ENCODE measurements at places on chromosomes 7 and 10.

DNA sequence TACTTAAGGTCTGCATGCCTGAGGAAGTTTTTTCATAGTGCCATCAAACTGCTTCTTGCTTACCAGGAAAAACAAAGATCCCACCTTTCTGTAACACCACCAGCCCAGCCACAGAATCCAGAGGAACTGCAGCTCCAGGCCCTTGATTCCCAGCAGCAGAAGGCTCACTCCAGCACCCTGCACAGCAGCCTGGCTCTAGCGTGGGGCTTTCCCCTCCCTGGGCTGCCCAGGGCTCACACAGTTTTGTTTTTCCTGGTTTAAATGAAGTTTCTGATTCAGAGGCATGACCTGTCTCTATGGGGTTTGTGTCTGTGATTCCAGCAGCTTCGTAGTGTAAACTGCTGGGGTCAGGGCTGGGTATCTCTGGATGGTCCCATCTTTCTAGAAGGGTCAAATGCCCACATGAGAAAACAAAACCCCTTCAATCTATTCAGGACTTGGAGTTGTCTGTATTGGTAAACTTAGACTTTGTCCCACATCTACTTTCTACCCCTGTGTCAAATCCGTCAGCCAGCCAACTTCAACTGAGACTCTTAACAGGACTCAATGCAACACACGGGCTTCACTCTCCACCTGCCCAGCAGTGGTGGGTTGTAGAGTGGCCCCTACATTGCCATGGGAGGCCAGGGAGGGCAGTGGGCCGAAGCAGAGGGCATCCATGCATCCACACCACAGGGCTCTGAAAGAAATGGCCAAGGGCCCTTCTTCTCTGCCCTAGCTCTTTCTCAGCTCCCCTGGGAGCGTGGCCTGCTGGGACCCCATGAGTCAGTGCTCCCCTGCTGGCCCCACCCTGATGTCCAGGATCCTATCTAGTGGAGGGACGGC lies 73.6 kb downstream of the ATXN7L1 start:
- peak; percentile 15 for DNase-seq

DNA sequence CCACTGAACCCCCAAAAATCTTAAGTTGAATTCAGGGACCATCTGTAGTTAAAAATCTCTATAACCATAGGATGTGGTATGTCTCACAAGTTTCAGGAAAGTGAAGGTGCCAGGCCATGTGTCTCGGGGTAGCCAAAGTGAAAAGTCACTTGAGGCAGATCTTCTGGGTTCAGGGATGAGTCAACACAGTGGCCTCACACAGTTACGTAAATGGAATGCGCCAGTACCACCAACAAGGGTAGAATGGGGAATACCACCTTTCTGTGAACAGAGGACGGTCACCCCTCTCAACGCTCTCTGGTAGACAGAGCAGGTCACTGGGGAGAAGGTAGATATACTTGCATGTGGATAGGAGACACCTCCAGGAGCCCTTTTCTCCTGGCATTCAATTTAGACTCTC lies 71.4 kb downstream of the ELMO1 start:
- no peak for DNase-seq

DNA sequence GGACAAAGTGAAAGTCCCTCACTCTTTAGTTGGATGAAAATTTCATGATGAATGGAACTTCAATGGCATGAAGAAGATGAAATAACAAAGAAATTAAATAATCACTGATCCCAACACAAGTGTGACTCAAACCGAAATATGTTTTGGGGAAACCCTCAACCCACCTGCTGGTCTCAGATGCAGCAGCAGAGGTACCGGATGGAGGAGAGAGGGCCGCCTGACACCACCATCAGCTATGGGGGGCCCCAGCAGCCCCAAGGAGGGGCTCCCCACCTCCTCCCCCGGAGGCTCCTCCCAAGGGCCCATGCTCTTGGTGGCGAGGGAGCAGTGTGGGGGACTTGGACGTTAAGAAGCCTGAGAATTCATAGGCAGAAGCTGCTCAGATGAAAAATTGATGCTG lies 137.2 kb upstream of the ADARB2 start:
- no peak for DNase-seq

DNA sequence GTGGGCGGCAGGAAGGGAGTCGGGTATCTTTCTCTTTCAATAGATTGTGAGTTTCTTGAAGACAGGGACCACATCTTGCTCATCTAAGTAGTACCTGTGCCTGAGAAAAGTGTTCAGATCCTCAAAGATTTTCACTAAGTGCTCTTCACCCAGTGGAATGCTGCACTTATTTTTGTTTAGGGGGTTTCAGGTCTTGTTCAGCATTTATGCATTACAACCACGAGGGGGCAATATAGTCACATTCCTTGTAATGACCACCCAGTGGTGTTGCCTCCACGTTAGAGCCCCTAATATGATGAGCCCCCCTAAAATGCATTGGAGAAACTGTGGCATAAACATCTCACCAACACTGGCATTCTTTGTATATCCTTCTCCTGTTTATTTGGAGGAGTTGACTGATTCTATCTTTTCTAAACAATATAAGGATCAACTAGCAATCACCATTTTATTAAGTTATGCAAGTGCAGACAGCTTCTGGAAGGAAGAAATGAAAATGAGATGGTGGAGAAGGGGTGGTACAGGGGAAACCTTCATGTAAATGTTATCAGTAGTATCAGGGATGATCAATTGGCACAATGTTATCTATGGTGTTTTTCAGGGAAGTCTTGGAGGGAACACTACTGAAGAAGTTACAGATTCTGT lies 3.1 kb upstream of the PAPSS2 start:
- DNase-seq: peak; percentile 45

- peak; percentile 29 for DNase-seq
Measured at GRCh38 chr10:96585736-96586418, 935 bp downstream of the TM9SF3 start.

DNA sequence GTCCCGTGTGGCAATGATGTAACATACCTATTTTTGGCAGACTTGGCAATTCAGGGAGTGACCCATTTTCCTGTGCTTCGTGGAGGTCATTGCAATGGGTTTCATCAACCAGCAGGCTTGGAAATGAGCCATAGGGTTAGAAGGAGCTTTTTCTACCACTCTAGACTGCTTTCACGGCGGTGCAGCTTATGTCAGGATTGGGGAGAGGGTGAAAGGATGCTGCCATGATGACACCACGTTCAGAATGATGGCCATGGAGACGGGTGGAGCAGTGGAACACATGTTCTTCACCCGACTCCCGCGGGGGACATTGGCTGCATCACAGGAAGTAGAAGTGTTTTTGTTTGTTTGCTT lies 220.2 kb downstream of the EMX2 start:
- no peak for DNase-seq

DNA sequence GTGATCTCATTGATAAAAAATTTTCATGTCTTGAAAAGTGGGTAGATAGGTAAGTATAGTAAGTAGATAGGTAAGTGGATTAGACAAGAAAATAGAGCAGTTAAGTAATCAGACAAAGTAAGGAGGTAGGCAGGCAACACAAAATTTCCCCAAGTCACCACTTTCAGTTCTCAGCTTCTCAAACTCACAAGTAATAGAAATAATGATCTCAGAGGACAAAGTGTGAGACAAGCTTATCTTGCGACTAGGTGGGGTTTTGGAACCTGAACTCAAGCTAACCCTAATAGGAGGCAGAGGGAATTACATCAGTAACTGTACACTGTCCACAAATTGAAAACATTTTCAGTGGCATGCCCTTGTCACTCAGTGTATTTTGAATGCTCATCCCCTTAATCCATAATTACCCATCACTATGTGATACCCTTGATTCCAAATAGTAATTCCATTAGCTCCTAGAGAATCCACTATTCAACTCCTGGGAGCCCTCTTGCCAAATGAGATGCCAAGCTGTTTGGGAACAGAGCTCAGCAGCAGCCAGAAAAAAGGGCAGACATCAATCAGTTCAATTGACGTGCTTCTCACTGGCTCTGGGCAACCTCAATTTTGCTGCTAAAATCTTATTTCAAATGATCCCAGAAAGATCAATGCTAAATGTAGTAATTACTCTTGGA lies 703.2 kb downstream of the XPNPEP1 start:
- no peak for DNase-seq

DNA sequence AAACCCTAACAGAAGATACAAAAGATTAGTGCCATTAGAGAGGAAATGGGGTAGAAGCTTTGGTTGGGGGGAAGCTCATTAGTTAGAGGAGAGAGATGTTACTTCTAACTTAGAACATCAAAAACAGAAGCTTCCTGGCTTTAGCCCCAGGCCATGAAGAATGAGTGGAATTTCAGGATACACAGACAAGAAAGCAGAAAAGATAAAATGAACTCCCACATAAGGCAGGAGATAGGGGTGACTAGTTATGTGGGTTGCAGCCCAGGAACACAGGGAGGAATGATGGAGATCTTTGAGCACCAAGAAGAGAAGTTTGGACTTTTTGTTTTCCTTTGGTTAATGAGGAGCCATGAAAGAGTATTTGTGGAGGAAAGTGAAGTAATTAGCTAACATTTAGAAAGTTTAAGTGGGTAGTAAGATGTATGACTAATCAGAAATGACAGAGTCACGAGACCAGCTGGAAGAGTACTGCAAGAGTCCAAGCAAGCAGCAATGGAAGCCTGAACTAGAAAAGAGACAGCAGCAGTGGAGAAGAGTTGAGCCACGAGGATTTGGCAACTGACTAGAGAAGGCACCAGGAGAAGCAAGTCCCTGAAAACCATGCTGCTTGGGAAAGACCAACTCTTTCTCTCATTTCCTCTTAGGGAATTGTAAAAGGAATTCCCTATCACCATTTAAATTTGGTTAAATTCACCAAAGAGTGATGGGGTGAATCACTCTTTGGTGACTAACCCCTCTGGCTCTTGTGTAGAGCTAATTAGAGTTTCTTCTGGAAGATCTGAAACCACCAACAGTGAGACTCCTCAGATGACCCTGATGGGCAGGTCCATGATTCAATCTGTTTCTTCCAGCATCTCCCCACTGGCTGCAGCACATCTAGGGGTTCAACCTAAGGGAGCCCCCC lies 131.9 kb downstream of the KCNMA1 start:
- DNase-seq: peak; percentile 81

DNA sequence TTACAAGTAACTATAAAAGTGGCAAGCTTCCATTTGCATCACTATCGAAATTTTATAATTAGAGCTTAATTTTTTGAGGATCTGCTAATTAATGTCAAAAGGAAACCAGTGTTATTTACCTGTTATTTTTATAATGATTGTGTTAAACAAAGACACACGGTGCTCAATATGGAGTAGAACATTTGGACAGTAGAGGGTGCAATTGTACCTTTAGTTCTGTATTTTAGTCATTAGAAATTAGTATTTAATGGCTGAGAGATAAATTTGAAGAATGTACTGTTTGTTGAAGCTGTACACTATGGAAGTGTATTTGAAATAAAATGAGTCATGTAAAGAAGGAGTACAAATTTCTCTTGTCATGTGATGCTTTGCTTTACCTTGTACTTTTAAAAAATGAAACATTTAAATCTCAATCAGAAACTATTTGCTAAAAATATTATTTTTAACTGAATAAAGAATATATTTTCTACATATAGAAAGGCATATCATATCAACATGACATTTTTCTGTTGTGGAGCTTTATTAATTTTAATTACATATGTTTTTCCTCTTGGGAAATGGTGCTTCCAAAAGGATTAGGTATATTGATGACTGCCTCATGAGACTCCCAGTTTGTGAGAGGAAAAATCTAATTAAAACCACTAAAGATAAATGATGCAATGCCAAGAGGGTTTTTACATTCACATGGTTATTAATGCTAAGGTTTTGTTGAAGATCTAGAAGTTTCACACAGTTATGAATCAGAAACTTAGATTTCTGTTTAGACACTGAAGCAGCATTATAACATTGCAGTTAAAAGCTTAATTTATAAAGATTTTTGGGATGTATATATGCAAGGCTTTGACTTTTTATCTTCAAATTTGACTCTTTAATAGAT lies 10.4 kb upstream of the PRKG1 start:
- DNase-seq: peak; percentile 56

DNA sequence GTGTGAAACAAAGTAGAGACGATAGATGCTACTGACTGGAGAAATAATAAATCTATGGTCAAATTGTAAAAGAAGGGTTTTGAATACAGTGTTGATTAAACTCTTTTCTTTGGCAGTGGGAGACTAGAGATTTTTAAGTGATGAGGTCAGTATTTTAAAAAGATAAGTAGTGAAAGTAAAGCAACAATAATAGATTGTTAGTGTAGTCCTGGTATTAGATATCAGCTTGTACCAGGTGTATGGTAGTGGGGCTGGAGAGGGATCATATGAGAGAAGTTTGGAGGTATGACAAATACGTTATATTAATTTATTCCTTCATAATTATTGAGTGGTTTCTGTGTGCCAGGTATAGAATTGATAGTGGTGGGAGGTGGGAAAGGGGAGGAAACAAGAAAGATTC lies 25.2 kb downstream of the PHTF2 start:
- no peak for DNase-seq

GRCh38 chr10:29826801-29827450 lies 192.2 kb upstream of the SVIL start:
- no peak for DNase-seq

DNA sequence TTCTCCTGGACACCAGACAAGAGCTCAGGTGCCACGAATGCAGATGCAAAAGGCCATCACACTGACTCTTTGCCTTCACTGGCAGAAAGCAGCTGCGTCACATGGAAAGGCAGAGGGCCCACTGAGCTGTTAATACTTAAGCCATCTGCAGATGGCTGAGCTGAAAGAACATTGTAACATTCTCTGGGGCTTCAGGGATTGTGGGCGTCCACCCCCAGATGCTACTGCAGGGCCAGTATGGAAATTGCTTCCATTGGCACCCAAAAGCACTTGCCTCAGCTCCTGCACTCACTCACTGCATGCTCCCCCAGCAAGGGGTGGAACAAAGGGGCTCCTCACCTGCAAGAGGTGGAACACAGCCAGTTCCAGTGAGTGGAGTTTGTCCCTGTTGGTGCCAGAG lies 1264.6 kb downstream of the REEP3 start:
- DNase-seq: no peak

- no peak for DNase-seq
Measured at GRCh38 chr7:124697746-124698145, 67.8 kb downstream of the GPR37 start.

GRCh38 chr7:93316730-93317129 lies 84.6 kb downstream of the VPS50 start:
- no peak for DNase-seq

- no peak for DNase-seq
Measured at GRCh38 chr10:76868098-76868977, 769.3 kb downstream of the KCNMA1 start.

GRCh38 chr7:87505557-87506245 lies 30.2 kb upstream of the ABCB4 start:
- DNase-seq: no peak

DNA sequence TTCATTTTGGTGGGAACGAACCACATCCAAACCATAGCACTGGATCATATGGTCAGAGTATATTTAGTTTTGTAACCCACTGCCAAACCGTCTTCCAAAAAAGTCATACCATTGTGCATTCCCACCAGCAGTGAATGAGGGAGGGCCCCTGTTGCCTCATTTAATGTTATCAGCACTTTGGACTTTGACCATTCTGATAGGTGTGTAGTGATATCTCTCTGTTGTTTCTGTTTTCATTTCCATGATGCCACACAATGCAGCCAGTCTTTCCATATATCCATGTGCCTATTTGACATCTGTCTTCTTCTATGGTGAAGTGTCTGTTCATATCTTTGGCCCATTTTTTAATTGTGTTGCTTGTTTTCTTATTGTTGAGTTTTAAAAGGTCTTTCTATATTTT lies 105.0 kb upstream of the PPP2R2D start:
- DNase-seq: no peak

GRCh38 chr7:22859641-22860290 lies 37.1 kb upstream of the TOMM7 start:
- DNase-seq: peak; percentile 92

Data from epithelial cell of esophagus (primary cell).